Activated CD4-positive, alpha-beta T cell treated with anti-CD3 and anti-CD28 coated beads, Interleukin-2, amount 10 ng/mL, durations not matched to agents 7 days and 5 days (primary cell): ENCODE measurements at places on chromosomes 2 and 18. TPM values are rescaled to one million over a fixed set of nuclear protein-coding genes. Genes with fewer than 3 reads are reported as not detected.

The ALK gene
- not detected for total RNA-seq

The SPTBN1 gene
- 184 TPM for total RNA-seq

The TWIST2 gene
- total RNA-seq = not detected

The SPDYA gene
- 1.5 TPM for total RNA-seq

The ITGB6 gene
- total RNA-seq = not detected
